ENCODE measurements at places on chromosomes 2 and 18.

- H3K27ac ChIP-seq = 0 out of 2 replicates have a peak overlapping the region, but pooled peaks have one; percentile 14
- peaks cover 11% of the 10 kb centered on the region for H3K4me1 ChIP-seq
- no peaks in the 10 kb centered on the region for H3K36me3 ChIP-seq
- peak overlapping the region; percentile 49 for H3K4me3 ChIP-seq
- DNase-seq = no peak
These were observed 21.9 kb upstream of the SLC66A3 start for GRCh38 chr2:11133238-11133935.

GRCh38 chr2:50765146-50765545, 266.8 kb downstream of the NRXN1 start:
- no peaks in the 10 kb centered on the region for H3K36me3 ChIP-seq
- no peak for DNase-seq
- H3K27me3 ChIP-seq = no peaks in the 10 kb centered on the region
- H3K4me1 ChIP-seq = no peaks in the 10 kb centered on the region

DNA sequence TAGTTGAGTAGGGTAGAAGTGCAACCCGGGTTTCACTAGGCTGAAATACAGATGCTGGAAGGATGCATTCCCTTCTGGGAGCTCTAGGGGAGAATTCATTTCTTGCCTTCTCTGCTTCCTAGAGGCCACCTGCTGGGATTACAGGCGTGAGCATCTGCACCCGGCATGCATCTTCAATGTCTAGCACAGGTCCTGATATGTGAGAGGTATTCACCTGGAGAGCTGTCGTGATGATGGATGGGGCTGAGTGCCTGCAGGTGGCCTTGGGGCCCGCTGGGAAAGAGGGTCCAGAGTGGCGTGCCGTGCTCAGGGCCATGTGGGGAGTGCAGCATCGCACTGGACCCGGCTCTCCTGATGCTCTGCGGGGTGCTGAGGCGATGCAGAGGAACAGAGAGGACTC, 6.6 kb upstream of the NTSR2 start:
- no peaks in the 10 kb centered on the region for H3K27me3 ChIP-seq
- no peak for DNase-seq
- H3K36me3 ChIP-seq = no peaks in the 10 kb centered on the region
- H3K4me3 ChIP-seq = no peak overlapping the region
- H3K4me1 ChIP-seq = peaks cover 12% of the 10 kb centered on the region

- no peaks in the 10 kb centered on the region for H3K36me3 ChIP-seq
- H3K27me3 ChIP-seq = no peaks in the 10 kb centered on the region
- no peak overlapping the region for H3K27ac ChIP-seq
- no peak overlapping the region for H3K4me3 ChIP-seq
These were observed 8.2 kb upstream of the KIAA2012 start for GRCh38 chr2:202064881-202065230.

DNA sequence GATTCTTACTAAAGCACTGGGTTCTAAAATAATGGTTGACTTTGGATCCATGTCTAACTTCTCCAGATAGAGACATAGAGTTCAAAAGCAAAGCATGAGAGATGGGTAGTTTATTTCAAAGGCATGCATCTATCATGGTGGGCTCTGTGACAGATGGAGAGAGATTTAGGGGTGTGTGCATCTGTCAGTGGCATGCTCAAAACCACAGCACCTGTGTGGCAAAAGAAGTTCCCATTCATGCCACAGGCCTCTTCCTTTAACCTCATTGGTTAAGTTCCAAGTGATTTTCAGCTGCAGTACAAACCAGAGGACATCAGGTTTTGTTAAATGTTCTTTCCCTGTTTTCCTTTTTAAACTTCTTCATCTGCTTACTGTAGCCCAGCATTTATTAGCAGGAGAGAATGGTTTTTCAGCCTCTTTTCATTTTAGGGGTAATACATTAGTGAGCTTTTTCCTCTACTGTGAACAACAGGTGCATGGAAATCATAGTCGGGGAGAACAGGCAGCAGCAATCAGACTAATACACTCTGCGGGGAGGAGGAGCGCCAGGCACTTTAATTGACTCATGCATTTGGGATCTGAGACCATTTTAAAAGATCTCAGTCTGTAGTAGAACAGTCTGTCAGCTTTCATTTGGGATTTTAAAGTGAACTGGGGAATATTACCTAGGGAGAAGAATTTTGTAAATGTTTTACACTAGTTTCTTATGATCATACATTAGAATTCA, 52.4 kb upstream of the UPP2 start:
- no peak overlapping the region for H3K4me3 ChIP-seq
- no peak for DNase-seq
- H3K27ac ChIP-seq = no peak overlapping the region
- H3K36me3 ChIP-seq = no peaks in the 10 kb centered on the region
- H3K4me1 ChIP-seq = no peaks in the 10 kb centered on the region

- H3K36me3 ChIP-seq = no peaks in the 10 kb centered on the region
- no peaks in the 10 kb centered on the region for H3K27me3 ChIP-seq
- no peaks in the 10 kb centered on the region for H3K4me1 ChIP-seq
- no peak overlapping the region for H3K4me3 ChIP-seq
These were observed 10.4 kb upstream of the MAP2 start for GRCh38 chr2:209413311-209414014.

- H3K4me1 ChIP-seq = no peaks in the 10 kb centered on the region
- H3K36me3 ChIP-seq = no peaks in the 10 kb centered on the region
- no peaks in the 10 kb centered on the region for H3K27me3 ChIP-seq
- H3K27ac ChIP-seq = no peak overlapping the region
These were observed 101.2 kb downstream of the MCFD2 start for GRCh38 chr2:46814160-46814961.

DNA sequence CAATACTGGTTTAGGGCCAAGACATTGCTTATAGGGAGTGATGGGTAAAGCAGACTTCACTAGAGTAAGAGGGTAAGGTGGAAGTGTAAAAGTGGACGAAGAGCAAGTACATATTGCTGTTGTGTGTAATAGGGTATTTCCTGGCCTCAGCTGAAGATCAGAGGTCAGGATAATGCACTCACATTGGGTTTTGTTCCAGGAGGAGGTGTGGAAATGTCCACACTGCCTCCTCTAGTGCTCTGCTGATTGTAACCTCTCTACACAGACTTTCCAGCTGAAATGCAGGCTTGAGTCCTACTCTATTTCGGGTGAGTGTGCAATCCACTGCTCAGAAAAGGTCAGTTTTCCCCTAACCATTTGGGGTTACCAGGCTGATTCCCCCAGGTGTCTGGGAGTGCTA, 41.7 kb upstream of the PLA2R1 start:
- H3K27me3 ChIP-seq = no peaks in the 10 kb centered on the region
- H3K4me1 ChIP-seq = no peaks in the 10 kb centered on the region
- H3K27ac ChIP-seq = no peak overlapping the region
- DNase-seq = no peak
- H3K4me3 ChIP-seq = no peak overlapping the region

GRCh38 chr18:37426586-37426985, 139.0 kb downstream of the CELF4 start:
- H3K36me3 ChIP-seq = no peaks in the 10 kb centered on the region
- no peak overlapping the region for H3K4me3 ChIP-seq
